ENCODE measurements at places on chromosomes 13 and 19.

- DNase-seq, result no peak
These were observed 87.1 kb downstream of the CCNA1 start for GRCh38 chr13:36519432-36519831.

GRCh38 chr13:51601601-51602565, 17.6 kb downstream of the WDFY2 start:
- DNase-seq, result no peak

GRCh38 chr19:19040417-19040816, 7.0 kb downstream of the ARMC6 start:
- DNase-seq, result no peak

- DNase-seq, result no peak
These were observed 15.4 kb upstream of the STK24 start for GRCh38 chr13:98592362-98592732.

- DNase-seq, result no peak
These were observed 890.1 kb upstream of the PCDH20 start for GRCh38 chr13:62305756-62306155.

DNA sequence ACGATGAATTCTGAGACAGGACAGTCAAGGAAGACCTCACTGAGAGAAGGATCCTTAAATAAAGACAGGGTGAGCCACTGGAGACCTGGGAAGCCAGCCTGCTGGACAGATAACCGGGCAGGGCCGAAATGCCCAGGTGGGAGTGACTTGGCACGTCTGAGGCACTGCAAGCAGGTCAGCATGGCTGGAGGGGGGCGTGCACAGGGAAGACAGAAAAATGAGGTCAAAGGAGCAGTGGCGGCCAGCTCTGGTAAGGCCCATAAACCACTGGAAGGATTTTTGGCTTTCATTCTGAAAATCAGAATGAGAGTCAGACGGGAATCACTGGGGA, 5.8 kb upstream of the ATP1A3 start:
- no peak for DNase-seq

DNA sequence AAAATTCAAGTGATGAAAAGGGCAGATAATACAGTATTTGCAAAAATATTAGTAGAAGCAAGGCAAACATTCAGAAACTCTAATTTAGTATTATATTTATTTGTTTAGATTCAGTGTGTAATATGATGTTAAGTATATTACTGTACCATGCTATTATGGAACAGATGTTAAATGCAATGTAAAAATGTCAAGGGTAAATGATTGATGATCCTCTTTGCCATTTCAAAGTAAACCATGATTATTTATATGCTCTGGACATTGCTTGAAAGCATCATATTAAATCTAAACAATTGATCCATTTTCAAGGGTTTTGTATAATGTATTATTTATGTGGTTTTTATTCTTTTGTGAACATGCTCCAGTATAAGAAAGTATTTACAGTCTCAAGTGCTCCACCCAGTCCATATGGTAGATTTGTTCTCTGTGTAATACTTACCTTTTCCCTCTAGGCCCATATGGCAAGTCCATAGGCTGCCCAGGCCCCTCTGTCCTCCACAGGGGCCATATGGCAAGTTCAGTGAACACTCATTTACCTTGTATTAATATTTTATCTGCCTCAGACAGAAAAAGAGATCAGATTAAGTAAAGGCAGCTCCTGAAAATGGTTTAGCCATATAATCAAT, 353.5 kb downstream of the DACH1 start:
- DNase-seq, result peak; percentile 98

DNA sequence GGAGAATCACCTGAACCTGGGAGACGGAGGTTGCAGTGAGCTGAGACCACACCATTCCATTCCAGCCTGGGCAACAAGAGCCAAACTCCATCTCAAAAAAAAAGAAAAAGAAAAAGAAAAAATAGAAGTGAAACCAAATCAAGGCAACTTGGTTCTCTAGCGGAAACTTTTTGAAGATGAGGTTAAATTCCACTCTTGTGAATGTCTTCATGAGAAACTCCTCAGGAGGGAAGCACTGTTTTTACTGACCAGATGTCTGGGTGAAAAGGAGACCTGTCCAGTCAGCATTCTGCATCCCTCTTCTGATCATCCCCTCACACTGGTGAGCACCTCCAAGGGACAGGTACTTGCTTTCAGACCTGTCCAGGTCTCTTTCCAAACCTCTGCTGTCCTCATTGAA, 15.8 kb downstream of the BRD4 start:
- DNase-seq, result no peak

DNA sequence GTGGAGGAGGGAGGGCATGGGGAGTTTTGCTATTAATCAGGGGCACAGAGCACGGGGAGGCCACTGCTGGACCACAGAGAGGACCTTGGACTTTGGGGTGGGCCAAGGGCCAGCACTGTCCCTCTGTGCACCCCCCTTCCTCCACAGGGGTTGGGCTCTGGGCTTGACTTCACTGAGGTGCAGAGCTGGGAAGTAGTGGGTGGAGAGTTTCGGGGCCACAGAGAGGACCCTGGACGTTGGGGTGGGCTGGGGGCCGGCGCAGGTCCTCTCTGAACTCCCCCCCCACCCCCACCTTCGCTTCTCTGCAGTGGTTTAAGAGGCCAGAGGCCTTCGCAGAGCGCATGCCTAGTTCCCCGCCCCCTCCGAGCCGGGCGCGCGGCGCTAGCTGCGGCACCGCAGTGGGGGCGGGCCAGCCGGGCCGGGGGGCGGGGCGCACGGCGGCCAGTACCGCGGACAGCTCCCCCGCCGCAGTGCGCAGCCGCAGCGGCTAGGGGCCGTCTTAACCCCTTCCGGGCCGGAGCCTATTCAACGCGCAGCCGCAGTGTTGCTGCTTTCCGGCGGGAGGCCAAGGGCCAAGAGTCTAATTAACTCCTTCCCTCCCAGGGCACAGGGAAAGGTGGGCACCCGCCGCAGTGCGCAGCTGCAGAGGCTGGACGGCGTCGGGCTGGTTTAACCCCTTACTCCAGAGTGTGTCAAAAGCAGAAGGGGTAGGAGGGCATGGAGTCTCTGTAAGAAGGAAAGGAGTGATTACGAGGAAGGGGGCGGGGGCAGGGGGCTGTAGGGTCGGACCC, 3.7 kb downstream of the KCNC3 start:
- DNase-seq, result peak; percentile 23

- no peak for DNase-seq
These were observed 12.1 kb upstream of the TMEM86B start for GRCh38 chr19:55240713-55241020.

GRCh38 chr19:1492474-1493006, 1.6 kb downstream of the REEP6 start:
- no peak for DNase-seq

GRCh38 chr19:47897861-47898260, 11.7 kb upstream of the SULT2A1 start:
- DNase-seq, result no peak

DNA sequence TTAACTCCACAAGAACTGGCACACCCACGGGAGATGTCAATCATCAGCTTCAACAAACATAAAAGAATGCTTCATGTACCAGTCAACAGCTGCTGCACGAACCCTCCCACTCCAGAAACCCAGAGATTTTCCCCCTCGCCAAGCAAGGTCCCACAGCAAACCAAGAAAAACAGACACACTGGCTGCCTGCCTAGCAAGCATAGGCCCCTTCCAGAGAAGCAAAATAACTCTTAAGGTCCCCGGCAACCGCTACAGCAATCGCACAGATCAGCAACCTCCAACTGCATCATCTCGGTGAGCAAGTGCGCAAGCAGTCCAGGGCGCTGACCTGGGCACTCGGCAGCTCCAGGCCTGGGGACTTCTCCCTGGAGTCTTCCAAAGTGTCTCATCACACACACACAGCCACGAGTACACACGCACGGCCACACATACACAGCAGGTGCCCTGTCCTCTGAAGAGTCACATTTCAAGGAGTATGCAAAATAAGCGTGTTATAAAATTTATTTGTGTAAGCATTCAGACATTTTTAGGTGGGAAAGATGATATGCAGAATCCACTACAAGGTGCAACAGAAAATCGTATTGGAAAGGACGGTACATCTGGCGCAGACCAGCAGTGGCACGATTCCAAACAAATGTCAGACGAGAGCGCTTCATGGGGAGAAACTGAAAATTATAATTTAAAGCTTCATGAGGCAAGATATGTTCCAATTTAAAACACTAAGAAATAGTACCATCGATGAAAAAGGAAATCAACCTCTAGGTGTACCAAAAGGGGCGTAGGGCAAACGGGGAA, 125.0 kb downstream of the STK24 start:
- no peak for DNase-seq

DNA sequence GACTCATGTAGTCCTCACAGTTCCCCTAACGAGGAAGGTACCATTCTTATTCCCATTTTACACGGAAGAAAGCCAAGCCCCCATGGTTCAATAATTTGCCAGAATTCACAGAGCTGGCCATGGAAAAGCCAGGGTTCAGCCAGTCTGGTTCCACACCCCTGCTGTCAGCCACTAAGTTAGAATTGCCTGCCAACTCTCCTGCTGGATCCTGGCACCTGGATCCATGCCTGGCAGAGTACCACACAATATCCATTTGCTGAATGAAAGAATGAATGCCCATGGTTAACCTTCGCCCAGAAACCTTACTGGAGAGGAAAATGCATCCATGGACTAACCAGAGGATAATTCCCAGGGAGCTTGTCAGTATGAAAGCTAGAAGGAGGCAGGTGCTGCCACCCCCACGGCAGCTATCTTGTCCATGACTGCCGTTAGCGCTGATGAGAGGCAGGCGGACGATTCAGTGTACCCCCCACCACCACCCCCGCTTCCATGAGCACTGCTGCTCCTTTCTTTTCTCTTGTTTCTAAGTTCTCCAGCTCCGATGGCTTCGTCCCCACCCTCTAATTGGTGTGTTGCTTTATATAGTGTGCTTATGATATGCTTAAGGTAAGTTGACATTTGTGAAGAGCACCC, 114.5 kb downstream of the SLC7A1 start:
- DNase-seq, result no peak

- DNase-seq, result no peak
These were observed 422 bp upstream of the ZNF575 start for GRCh38 chr19:43532571-43532961.

DNA sequence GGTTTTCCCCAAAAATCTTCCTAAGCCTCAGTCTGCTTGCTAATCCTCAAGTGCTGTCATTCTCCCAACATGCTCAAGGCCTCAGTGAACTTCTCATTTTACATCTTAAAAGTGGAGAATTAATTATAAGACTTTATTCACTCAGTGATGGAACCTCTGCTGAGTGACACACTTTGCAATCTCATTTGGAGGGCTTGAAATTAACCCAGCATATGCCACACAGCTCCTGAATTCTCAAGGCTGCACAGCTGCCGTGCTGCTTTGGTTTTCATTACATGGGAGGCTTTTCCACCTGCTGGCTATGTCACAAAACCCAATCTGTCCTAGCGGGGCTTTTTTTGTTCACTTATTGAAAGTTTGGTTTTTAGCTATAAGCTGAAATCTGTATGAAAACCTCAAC, 28.3 kb upstream of the SERPINE3 start:
- no peak for DNase-seq

DNA sequence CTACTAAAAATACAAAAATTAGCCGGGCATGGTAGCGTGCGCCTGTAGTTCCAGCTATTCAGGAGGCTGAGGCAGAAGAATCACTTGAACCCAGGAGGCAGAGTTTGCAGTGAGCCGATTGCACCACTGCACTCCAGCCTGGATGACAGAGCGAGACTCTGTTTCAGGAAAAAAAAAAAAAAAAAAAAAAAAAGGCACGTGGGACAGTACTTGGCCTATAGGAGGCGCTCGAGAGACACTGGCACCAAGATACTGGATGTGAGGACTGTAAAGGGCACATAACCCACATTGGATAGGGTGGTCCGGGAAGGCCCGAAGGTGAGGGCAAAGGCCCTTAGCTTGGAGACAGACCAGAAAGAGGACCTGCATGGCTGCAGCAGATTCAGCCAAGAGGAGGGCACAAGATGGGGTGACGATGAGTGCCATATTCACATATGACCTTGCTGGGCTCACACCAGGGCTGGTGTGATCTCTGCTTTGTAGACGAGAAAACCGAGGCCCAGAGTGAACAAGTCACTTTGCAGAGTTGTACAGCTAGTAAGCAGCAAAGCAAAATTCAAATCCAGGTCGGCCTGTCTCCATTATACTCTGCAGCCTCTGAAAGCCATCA, 89.4 kb downstream of the DPF1 start:
- no peak for DNase-seq

DNA sequence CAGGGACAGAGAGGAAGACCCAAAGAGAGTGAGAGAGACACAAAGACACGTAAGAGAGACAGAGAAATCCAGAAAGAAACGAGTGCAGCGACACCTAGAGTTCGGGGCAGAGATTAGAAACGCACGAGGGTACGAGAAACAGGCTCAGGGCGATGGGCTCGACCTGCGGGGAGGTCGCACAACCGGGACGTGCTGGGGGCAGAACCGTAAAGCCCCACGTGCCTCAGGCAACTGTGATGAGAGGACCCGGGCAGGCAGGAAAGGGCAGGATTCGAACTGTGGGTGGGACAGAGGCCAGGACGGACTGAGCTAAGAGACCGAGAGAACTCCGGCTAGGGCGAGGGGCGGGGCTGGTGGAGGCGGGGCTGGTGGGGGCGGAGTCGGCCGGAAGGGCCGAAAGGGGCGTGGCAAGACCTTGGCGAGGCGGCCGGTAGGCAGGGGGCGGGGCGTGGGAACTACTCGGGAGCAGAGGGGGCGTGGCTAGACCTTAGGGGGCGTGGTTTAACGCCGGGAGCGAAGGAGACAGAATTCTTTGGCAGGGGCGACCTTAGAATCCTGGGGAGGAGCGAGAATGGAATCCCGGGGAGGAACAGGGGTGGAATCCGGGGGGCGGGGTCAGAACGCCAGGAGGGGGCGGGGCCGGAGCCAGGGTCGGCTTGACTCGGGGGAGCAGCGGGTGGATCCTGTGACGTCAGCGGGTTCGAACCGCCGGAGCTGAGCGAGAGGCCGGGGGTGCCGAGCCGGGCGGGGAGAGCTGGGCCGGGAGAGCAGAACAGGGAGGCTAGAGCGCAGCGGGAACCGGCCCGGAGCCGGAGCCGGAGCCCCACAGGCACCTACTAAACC, at the start of gene NECTIN2:
TSS of gene NECTIN2 (plus strand) at position 686 of the 843 bp plus-strand sequence. CDS start 229 bp downstream, outside the sequence.
- DNase-seq, result peak; percentile 66

DNA sequence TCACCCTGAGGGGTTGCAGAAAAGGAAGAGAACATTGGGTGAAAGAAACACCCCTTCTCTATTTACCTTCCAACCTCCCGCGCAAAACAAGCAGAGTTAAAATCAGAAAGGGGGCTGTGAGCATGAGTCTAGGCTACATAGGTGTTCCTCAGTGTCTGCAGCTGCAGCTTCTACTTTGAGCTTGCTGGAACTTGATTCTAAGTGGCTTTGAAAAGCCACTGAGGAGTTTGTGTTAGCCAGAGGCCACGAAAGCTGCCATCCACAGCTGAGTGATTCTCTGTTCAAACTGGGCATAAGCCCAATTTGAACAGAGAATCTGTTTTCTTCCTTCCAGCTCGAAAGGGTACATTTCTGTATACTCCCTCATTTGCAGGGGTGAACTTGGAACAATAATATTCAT, 343.9 kb downstream of the PCDH9 start:
- DNase-seq, result no peak

GRCh38 chr19:47652285-47652684, 43.4 kb downstream of the BICRA start:
- no peak for DNase-seq

- DNase-seq, result no peak
These were observed 13.9 kb downstream of the TFDP1 start for GRCh38 chr13:113598481-113598880.

GRCh38 chr19:4416268-4416667, 13.8 kb downstream of the CHAF1A start:
- DNase-seq, result no peak
